ENCODE measurements at places on chromosomes 5 and 9.

DNA sequence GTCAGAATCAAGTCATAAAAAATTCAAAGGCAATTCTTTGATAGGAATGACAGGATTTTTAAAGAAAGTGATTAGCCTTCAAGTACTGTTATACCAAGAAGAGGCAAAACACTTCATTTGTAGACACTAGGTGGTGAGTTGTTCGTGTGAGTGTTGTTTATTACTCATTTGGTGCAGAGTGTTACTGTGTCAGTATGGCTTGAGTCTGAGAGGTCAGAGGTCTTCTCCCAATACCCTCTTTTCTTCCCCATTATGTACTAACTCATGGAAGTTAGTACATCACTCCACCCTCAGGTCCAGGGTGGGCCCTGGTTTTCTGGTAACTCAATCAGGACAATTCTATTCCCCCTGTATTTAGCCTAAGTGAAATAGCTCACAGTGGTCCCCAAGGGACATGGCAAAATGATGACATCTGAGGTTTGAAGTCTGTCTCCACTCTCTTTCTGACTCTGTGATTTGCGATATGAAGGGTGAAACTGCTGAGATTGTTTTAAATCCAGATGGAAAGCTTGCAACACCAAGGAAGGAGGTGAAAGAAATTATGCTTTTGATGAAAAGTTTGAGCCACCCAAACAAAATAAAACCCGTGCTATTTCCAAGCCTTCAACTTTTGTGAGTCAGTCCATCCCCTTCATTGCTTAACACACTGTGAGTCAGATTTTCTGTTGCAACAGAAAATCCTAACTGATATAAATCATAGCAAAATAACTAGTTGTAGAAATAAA lies 56.8 kb downstream of the NUDT12 start:
- DNase-seq, result no peak

GRCh38 chr9:84570482-84571154 lies 98.9 kb upstream of the NTRK2 start:
- DNase-seq, result no peak

DNA sequence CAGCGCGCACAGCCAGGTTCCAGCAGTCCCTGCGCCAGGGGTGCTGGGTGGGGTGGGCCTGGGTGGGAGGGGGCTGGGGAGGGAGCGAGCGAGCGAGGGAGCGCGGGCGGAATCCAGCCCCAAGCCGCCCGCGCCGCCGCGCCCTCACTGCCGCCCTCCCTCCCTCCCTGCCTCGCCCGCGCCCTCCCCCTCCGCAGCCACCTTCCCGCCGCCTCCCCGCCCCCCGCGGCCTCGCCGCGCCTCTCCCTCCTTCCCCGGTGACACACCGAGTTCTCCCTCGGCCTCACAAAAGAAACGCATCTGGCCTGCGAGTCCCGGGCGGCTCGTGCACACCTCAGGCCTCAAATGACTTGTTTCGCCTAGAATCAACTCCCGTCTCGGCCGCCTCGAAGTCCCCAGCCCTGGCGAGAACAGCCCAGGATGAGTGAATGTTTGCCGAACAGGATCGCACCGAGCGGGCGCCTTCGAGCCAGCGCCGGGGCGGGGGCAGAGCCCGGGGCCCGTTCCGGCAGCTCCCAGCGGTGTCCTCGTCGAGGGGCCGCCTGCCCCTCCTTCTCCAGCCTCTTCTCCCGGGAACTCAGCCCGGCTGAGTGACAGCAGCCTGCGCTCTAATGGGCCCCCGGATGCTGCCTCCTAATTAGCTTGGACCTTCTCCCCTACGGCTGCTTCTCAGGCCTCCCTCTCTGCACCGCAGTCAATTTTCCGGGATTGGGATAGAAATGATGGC lies 371 bp upstream of the PITX1 start:
- no peak for DNase-seq

DNA sequence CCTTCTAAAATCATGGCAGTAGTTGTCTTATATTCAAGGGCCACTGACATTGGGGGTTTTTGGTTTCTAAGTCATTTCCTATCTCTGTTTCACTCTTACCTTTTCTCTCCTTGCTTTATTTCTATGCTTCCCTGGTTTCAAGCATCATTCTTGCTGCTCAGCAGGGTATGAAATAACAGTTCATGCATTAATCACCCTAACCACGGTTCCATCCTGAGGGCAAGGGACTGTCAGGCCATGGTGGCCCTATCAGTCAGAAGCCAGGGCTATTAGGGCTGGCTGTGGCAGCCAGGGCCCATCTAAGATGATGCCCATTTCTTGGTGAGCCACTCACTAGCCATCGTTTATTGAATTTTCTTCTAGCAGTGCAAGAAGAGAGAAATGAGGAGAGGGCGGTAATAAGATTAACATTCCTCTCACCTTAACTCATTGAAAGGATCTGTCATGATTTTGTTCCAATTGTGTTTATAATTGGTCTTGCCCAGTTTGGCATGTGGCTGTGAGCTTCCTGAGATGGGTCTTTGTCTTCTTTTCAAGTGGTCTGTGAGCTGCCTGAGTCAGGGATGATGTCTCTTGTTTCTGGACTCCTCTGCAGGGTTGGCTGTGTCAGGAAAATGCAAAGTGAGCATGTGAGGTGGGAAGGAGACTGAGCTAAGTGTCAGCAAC lies 45.2 kb downstream of the CYSTM1 start:
- DNase-seq, result no peak

- no peak for DNase-seq
These were observed 161.4 kb downstream of the DOCK2 start for GRCh38 chr5:169798438-169798837.

DNA sequence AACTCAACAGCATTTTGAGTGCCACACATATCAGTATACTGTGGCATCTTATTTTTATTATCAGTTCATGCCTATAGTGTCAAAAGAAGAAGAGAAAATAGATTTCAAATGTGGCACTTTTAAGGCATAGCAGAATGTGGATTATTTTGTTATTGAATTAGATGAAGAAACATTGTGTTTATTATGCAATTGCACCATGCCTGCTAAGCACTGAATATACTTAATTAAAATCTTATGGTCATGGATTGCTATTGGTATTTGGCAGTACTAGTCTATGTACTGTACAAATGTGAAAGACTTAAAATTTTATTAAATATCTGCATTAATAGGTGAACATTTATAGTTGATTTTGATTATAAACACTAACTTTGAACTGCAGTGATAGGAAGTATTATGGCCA lies 128.8 kb downstream of the FER start:
- DNase-seq, result no peak

- no peak for DNase-seq
These were observed 23.9 kb downstream of the B4GALT1 start for GRCh38 chr9:33143241-33143661.

DNA sequence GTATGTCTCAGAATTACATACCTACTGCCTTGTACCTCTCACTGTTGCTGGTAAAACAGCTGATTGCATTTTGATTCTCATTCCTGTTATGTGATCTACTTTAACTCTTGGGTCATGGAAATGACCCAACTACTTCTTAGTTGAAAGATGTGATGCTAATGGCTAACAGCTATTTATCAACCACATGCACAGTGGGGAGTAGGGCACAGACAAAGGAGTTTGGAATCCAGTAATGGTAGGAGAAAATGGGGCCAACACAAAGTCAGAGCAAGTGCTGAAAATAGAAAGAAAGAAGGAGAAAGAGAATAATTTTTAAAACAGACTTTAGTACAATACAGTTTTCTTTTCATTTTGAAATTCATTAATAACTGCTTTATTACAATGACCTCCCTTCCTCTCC lies 241.0 kb downstream of the PTPRD start:
- no peak for DNase-seq

DNA sequence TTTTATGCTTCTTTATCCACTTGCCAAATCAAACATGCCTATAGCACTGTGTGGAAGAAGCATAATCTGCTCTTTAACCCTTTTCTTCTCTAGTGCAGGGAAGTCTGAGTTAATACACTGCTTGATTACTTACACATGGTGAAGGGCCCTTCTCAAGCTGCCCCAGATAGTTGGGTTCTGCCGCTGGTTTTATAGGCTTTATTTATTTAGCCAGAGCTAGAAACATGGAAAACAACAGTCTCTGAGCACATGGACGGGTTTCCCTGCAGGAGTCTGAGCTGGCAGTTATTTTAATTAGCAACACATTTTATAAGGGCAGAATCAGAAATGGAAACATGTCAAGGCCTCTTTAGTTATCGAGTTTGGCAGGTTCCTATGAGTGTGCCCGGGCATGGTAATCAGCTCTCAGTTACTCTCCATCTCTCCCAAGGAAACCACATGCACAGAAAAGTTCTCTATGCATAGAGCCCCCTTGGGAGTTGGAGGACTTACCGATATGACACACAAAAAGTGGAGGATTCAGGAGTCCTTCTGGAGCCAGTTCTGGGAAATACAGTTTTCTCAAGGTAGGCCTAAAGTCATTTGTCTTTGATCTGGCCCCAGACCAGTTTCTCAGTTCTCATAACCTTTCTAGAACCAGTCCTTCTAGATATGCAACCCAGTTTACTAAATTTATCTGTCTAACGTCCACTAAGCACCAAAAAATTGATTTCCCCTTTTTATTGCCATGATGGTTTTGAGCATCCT lies 564.8 kb downstream of the ACTL7B start:
- DNase-seq, result no peak

DNA sequence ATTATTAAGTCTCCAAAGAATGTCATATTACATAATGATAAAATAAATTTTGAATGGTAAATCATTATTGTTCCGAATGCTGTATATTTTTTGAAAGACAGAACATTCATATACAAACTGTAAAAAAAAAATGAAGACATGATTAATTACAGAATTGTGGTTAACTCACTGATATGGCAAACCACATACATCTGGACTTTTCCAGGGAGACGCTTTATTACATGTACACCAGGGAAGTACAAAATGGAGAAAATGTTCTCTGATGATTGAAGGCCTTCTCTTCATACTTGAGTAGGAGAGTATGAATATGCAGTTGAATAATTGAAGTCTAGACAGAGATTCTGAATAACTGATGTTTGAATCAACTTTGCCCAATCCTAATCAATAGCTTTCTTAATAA lies 1886.9 kb downstream of the EFNA5 start:
- no peak for DNase-seq

DNA sequence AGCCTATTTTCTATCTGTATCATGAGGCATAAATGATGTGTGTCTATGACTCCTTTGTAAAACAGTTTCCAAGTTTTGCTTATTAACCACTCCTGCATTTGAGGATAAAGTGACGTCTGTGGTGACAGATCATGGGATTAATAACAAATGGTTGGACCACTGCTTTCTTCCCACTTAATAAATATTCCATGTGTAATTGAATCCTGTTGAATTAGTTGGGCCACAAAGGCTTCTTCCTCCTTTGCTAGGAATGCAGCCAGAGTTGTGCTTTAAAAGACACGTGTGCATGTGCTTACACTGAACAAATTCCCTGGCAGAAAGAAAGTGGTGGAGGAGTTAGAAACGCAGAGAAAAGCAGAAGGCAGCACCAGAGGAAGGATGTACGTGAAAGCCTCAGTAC lies 150.2 kb downstream of the ACTBL2 start:
- DNase-seq, result no peak

GRCh38 chr9:105050296-105050695 lies 122.3 kb upstream of the ABCA1 start:
- no peak for DNase-seq

GRCh38 chr5:131263648-131264450 lies at the start of gene CDC42SE2:
Gene CDC42SE2 (plus strand): TSS chr5:131264053. CDS start chr5:131359494, 95,441 bp downstream.
- peak; percentile 56 for DNase-seq

- no peak for DNase-seq
These were observed 77.7 kb upstream of the ADAMTSL1 start for GRCh38 chr9:18396102-18396728.

DNA sequence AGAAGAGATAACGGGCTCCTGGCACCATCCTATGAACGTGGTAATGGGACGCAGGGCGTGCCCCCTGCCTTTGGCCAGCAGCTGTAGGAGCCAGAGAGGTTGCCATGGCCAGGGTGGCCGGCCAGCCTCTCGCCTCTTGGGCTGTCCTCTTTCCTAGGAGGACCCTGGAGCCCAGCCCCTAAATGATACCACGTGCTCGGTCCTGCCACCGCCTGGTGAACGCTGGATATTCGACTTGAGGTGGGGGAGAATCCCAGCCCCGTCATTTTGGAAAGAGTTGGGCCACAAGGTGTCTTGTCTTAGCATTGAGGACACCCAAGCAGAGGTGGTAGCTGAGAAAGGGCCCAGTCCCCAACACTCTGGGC lies 391 bp upstream of the NRG2 start:
- DNase-seq, result no peak

DNA sequence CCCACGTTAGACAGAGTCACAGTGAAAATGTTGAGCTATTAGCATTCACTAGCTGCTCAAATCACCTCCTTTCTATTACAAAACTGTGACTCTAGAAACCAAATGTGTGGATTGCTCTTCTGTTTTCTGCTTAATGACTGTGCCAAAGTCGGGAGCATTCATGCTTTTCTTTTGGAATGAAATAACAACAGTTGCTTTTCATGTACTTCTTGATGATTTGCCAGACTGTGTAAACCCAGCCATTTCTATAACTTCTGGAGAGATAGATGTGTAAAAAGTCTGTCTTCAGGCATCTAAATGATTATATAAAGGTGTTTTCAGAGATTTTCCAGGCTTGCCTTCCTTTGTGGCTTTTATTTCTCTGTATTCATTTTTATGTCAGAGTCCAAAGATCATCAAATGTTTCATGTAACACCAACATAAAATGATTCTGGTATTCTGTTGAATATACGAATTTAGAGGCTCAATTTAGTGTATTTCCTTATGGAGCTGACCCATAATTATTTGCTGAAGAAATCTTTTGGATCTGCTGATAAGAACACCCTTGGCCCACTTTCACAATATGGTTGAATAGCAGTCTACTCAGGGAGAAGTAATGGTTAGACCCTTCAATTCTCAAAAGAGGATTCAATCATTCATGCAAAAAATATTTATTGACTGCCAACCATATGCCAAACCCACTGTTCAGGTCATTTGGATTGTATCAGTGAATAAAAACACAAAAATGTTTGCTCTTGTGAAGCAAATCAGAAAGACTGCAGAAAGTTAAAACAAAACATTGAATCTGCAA lies 581.2 kb downstream of the CDH18 start:
- DNase-seq, result no peak

All from left renal cortex interstitium (tissue), 4 donors.